PC-3 (cell line): ENCODE measurements at places on chromosomes 1 and 21. TPM values are rescaled to one million over a fixed set of nuclear protein-coding genes. Genes with fewer than 3 reads are reported as not detected.

GRCh38 chr21:33345751-33346238 lies 21.0 kb downstream of the IFNAR1 start:
- no peak for DNase-seq

TSPAN1 gene
- 33.3 and 33.7 TPM in 2 replicates for total RNA-seq

SLC50A1 gene
- total RNA-seq, result 59.2 and 75.2 TPM in 2 replicates

DNA sequence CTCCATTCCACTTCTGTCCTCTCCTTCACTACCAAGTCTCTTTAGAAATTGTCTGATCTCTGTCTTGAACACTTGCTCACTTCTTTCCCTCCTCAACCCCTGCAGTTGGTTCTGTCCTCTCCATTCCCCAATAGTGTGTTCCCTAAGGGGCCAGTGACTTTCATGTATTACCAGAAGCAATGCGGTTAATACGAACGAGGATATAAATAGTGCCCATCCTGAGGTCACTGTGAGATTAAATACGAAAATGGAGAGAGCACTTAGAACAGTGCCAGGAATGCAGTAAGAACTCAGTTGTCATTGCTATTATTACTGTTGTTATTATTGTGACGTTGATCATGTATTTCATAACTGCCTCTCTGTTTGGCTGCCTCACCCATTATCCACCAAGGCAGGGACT lies 53.0 kb upstream of the ARTN start:
- no peak for DNase-seq

DNA sequence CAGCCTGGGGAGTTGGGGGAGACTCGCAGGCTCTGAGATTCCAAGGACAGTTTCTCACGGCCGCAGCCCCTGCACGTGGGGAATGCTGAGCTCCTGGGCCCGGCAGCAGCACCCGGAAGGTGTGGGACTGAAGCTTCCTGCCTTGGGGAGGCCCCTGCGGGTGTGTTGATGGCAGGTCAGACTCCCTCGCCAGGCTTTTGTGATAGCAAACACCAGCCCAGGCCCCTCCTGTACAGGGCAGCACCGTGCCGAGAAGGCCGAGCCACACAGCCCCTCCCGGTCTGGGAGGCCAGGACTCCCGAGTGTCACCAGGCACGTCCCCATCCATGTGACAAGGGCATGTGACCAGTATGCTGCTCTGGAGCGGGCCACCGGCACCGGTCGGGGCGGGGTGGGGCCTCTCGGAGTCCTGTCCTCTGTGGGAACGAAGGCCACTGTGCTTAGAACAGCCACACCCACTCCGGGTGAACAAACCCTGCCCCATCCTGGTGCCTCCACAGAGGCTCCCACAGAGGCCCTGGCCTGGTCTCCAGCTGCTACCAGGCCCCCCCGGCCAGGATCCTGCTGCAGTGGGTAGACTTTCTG lies 31.1 kb upstream of the ARHGEF16 start:
- DNase-seq, result no peak

AMY1A gene
- total RNA-seq, result not detected in 2 replicates

JAK1 gene
- total RNA-seq, result 44.1 and 52.2 TPM in 2 replicates

GUCA2B gene
- total RNA-seq, result not detected in 2 replicates

FCRLA gene
- total RNA-seq, result not detected in 2 replicates

GRCh38 chr1:91851130-91852010 lies 34.6 kb downstream of the TGFBR3 start:
- DNase-seq, result peak; percentile 83

- DNase-seq, result no peak
These were observed 48.7 kb downstream of the PTPRU start for GRCh38 chr1:29284961-29285560.

GRCh38 chr1:225998560-225999226 lies 450 bp downstream of the SDE2 start:
- DNase-seq, result peak; percentile 38

GRIK1 gene
- not detected in 2 replicates for total RNA-seq

GRCh38 chr1:170210142-170210541 lies 64.4 kb downstream of the NTMT2 start:
- no peak for DNase-seq

DNA sequence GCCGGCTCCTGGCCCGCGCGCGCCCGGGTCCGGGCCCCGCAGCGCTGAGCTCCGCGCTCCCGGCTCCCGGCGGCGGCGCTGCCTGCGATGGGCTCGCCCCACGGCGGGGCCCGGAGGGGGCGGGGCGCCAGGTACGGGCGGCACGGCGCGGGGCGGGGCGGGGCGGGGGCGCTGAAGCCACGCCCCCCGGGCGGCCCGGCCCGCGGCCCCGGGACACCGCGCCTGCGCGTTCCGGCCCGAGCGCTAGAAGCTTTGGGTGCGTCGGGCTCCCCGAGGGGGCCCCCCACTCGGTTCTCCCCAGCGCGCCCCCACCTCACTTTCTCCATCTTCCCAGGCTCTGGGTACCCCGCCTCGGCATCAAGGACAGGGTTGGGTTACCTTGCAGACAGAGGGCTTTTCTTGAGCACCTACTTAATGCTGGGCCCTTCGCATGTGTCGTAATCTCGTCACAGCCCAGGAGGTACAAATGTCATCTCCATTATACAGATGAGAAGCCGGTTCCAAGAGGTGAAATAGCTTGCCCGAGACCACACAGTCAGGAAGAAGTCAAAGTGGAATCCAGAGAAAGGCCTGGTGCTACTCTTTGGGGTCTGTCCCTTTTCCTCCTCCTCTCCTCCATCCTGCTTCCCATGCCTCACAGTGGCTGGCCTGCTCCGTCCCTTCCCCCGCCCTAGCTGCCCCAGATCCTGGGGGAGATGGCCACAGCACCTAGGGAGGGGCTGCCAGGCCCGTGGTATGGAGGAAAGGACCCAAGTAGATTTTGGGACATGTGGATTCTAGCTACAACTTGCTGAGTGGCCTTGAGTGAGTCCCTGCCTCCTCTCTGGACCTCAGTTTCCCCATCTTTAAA lies 46.5 kb downstream of the RAP1GAP start:
- DNase-seq, result peak; percentile 63

RNU1-4 gene
- under 0.01 TPM in 2 replicates for total RNA-seq

KIF26B gene
- total RNA-seq, result 0.04 and 0.17 TPM in 2 replicates

DNA sequence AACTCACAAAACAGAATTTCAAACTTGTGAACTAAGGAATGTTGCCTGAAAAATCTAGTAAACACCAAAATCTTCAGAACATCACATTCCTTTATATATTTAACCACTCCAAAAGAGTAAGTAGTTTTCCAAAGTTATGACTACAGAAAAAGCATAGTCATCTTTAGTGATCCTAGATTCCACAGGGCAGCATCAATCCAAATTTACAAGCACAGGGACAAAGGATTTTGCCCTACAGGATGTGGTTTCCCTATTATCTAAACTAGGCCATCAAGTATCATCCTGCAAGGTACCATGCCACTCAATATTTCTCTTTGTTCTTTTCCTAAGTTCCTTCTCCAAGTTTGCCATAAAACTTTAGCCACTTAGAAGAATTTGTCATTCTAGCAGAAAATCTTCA lies 33.0 kb downstream of the COP1 start:
- no peak for DNase-seq

GRCh38 chr1:219121679-219122078 lies 52.0 kb upstream of the LYPLAL1 start:
- DNase-seq, result no peak

KCNE2 gene
- total RNA-seq, result not detected in 2 replicates

GRCh38 chr1:110070282-110070669 lies 196 bp downstream of the ALX3 start:
- no peak for DNase-seq

DNA sequence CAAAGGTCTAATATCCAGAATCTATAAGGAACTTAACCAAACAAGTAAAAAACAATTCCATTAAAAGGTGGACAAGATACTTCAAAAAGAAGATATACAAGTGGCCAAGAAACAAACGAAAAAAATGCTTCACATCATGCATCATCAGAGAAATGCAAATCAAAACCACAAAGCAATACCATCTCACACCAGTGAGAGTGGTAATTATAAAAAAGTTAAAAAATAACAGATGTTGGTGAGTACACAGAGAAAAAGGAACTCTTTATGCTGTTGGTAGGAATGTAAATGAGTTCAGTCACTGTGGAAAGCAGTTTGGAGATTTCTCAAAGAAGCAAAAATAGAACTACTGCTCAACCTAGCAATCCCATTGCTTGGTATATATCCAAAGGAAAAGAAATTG lies 218.6 kb downstream of the SLC44A5 start:
- no peak for DNase-seq

DNA sequence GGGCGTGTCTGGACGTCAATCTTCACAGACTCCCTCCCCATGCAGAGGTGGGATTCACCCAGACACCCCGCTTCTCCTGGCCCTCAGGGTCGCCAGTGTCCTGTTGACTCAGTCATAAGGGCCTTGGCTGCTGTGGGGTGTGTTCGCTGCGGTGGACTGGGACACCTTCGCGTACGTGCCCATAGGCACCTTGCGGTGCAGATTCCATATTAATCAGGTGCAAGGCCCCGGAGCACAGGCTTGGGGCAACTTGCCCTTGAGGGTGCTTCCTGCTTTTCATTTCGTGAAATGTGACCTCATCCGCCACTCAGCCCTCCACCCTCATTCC lies 398 bp upstream of the SLC30A10 start:
- no peak for DNase-seq

DNA sequence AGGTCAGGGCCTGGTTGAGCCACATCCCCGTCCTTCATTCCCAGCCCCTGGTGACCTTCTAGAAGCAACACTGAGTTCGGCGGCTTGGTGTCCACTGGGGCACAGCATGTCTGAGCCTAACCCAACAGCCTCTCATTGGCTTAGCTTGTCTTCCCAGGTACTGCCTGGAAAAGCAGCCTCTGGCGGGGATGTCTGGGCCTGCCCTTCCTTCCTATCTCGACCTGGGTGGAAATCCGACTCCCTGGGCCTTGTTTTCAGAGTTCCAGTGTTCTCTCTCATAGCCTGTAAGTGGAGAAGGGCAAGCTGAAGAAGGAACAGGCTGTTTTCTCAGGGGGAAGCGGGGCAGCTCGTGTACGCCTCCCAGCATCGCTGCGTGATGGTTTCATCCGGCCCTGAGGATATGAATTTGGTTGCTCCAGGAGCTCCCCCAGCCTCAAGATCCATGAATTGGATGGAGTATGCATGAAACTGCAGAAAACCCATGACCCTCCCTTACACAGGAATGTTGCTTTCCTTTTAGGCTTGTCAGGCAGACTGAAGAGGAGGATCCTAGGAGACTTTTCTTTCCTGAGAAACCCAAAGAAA lies 116.5 kb upstream of the IRF2BP2 start:
- no peak for DNase-seq

- DNase-seq, result no peak
These were observed 111.8 kb downstream of the MRPS6 start for GRCh38 chr21:34185026-34185750.

A3GALT2 gene
- total RNA-seq, result 0.58 TPM in 1 of 2 replicates, not detected in the other

CCDC27 gene
- total RNA-seq, result not detected in 2 replicates

GRCh38 chr1:228021355-228022030 lies 14.7 kb downstream of the WNT3A start:
- DNase-seq, result no peak

GSTM1 gene
- not detected in 2 replicates for total RNA-seq

DNA sequence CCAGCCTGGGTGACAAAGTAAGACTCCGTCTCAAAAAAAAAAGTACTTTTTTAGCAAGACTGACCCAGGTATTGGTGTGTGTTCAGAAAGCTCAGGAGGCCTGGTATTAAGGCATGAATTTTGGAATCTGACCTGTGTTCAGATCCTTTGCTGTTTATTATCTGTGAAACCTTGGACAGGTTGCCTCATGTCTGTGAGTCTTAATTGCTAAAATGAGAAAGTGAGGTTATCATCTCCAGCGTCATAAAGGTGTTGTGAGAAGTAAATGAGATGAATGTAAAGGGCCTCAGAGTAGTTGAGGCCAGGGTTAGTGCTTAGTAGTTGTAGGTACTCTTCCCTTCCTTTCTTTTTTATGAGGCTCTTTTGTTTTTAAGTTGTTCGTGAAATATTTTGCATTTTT lies 2.8 kb downstream of the C1orf50 start:
- no peak for DNase-seq
